ENCODE measurements at places on chromosomes 1 and 21. TPM values are rescaled to one million over a fixed set of nuclear protein-coding genes. Genes with fewer than 3 reads are reported as not detected.

- DNase-seq: no peak
Measured at GRCh38 chr1:234400773-234401172, 27.5 kb downstream of the COA6 start.

GRCh38 chr1:245463392-245464165, 308.8 kb downstream of the KIF26B start:
- DNase-seq: no peak

- DNase-seq: no peak
Measured at GRCh38 chr21:39215078-39215477, 31.8 kb upstream of the PSMG1 start.

GRCh38 chr1:167442142-167442848, 76.0 kb downstream of the CD247 start:
- DNase-seq: no peak

GRCh38 chr1:229781453-229781852, 155.4 kb downstream of the URB2 start:
- no peak for DNase-seq

- DNase-seq: no peak
Measured at GRCh38 chr1:198132060-198132781, 24.6 kb upstream of the NEK7 start.

DNA sequence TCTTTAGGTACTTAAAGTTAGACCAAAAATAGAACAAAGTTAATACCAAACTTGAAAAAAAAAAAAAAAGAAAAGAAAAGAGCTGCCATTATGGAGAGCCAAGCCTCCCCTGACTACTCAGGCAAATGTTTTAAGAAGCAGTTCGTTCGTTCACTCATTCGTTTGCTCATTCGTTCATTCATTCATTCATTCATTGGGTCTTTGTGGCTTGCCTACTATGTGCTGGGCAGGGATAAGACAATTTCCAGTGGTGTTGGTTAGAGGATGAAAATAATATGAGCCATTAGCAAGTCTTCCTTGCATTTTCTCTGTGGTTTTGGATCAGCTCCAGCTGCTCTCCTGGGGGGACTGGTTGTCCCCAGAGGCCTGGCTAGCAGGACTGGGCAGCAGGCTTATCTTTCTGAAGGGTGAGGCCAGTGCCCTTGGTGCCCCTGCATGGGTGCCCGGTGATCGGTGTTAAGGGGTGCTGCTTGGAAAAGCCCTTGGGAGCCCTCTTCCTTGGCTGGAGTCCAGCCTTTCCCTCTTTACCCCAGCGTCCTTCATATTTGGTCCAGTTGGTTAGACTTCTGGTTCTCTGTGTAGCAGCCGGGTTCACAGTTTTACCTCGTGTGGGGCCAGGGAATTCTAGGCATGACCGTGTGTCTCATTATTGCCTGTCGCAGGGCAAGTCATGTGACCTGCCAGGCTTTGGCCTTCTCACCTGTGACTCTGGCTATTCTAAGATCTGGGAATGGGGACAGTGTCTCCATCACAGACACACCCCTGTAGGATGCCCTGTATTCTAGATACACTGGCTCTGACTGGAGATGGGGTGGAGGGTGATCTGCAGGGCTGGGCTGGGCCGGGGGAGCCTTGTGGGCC, 32.8 kb downstream of the LHX4 start:
- no peak for DNase-seq

DNA sequence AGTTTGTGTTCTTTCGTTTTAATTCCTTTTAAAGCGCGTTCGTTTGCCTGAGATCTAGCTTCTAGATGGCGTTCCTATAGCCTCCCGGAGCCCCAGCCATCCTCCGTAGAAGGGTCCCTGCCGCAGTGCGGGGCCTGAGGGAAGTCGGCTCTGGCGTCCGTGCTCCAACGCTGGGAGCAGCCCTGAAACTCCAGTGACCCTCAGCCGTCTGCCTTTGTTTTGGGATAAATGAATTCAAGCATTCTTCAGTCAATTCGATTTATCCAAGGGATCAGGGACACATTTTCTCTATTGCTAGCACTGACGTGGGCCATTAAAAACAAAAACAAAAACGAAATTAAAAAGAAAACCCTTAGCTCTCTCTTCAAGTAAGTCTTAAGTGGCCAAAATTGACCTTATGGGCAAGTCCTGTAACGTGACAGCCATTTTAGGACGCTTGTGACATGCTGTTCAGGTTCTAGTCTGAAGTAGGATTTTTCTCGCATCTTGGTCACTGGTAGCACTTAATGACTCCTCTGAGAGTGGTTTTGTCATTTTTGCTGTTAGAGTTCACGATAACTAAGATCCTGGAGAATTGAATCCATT, 742 bp upstream of the HSPA13 start:
- no peak for DNase-seq

- DNase-seq: no peak
Measured at GRCh38 chr1:12595757-12596006, 22.3 kb downstream of the DHRS3 start.

- peak; percentile 59 for DNase-seq
Measured at GRCh38 chr21:43269440-43269839, 100.6 kb downstream of the CRYAA start.

- no peak for DNase-seq
Measured at GRCh38 chr1:107524301-107524700, 383.5 kb downstream of the NTNG1 start.

DNA sequence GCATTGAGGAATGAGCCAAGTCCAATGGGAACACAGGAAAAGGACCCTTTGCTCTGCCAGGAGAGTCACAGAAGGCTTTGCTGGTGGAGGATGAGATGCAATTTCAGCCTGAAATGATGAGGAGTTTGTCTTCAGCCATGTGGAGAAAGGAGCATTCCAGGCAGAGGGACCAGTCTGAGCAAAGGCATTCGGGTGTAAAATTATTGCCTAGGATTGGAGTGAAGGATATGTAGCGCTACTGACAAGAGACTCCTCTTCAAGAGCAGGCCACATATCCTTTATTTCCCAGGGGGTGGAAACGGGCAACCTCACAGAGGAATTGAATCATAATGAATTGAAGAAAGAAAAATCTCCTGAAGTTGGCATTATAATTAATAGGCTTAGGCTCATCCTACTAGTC, 1.1 kb upstream of the CSF1 start:
- no peak for DNase-seq

DNA sequence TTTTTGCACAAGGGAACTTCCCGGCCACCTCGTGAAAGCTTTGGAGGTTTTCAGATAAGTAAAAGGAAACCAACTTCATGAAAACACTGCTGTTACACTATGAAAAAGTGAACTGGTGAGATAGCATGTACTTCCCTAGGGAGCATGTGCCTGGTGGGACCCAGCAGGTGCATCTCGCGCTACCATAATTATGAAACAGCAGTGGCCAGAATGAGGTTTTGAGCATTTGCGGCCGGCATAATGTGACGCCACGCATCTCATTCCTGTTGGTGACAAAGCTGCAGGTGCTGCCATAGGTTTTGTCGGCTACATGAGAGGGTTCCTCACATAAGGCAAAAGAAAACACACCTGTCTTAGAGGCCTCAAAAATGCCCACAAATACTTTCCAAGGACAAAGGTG, 1.7 kb downstream of the KRTAP10-3 start:
- no peak for DNase-seq

DNA sequence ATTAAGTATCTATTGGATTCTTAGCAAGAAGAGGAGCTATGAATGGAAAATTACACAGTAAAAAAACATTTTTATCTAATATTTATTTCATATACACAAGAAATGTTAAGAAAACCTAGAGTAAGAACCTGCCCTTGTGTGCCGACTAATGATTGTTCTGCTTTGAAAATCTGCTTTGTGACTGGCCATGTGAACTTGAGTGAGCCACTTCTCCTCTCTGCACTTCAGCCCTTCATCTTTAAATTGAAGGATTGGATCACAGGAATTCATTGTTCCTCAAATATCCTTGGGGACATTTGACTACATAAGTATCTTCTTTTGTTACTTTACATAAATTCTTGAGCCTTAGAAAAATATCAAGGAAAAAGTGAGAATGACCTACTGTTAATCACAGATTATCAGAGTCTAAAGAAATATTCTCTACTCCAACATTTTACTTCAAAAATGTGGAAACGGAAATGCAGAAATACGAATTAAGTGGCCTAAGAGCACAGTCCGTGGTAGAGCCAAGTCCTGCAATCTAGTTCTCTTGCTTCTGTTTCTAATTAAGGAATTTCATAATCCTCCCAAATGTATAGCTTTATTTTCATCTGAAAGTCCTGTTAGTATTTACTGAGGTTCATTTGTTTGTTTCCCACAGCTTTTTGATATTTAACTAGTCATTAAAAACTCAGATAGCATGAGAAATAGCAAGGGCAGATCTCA, 46.3 kb upstream of the SAMSN1 start:
- no peak for DNase-seq

DNA sequence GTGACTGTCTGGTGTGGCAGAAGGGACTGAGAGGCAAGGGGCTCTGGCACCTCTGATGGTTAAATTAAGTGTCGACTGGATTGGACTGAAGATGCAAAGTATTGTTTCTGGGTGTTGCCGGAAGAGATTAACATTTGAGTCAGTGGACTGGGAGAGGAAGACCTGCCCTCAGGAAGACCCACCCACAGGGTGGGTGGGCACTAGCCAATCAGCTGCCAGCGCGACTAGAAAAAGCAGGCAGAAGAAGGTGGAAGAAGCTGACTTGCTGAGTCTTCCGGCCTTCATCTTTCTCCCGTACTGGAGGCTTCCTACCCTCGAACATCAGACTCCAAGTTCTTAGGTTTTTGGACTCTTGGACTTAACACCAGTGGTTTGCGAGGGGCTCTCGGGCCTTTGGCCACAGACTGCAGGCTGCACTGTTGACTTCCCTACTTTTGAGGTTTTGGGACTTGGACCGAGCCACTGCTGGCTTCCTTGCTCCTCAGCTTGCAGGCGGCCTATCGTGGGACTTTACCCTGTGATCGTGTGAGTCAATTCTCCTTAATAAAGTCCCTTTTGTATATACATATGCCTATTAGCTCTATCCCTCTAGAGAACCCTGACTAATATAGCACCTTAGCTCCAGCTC, 79.6 kb downstream of the KAZN start:
- no peak for DNase-seq

DNA sequence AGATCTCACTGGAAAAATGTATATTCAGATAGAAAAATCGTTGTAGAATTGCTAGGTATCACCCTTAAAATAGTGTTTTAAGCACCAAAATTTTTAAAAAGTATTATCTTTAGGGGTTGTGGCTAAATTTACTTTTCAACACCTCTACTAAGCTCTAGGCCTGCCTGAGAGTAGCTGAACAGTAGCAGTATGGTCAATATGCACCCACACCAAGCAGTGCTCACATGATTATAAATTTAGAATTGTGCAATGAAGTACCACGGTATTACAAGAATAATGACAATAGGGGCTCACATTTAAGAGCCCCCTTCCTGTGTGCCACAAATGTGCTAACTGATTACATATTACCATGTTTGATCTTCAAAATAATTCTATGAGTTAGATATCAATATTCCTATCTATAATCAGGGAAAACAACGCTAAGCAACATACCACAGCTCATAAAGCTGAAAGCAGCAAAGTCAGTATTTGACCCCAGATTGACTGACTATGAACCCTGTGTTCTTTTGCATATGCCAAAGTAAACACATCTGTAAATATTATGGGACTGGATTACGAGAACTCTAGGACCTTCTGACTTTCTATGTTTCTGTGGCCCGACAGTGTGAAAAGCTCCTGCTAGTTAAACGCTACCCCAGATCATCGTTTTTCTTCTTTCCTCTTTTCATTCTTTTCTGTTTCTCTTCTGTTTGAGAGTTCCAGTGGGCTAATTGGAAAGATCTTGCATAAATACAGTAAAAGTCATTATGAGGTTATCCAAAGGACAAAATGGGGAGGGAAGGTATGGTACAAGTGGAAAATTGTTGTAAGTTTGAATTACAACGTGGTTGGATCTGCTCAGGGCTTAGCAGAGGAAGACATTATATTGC, 201.1 kb upstream of the C1orf87 start:
- DNase-seq: no peak

DNA sequence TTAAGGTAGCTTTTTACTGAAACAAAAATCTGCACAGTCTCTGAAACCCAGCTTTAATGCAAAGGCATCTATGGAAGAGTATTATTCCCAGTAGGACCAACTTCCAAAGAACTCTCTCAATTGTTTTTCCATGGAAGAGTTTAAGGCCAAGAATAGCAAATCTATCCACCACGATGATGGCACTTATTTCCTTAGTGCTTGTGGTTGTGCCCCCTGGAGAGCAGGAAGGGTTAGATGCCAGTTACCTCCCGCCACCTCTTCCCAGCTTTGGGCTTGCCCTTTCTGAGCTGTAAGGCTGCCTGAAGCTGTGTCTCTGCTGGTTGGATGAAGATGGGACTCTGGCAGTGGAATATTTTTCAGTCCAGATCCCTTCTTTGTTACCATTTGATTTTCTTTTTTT, 4.8 kb upstream of the ATP1A1 start:
- DNase-seq: no peak

GRCh38 chr21:21813289-21813688, 815.1 kb downstream of the NCAM2 start:
- DNase-seq: no peak

DNA sequence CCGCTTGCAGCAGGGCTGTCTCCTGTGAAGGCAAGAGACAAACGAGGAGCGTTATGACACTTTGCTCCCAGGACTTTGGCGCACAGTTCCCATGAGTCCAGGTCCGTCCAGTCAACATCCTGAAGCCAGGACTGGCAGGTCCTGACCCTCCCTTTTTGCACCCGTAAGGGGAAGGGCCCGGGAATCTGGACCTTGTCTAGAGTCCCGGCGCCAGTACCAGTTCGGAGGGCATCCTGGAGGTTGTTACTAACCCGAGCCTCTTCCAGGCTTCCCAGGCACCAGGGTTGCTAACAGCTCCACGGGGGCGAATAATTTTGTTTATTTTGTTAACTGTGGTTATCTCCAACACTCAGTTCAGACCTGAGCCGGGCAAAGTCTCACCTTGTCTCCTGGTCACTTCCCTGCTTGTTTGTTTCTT, 682 bp upstream of the RWDD3 start:
- no peak for DNase-seq

Gene ELAPOR1
- 1.2 TPM for total RNA-seq

Gene NBPF20
- 2.7 TPM for total RNA-seq

Gene SLC6A9
- 67.3 TPM for total RNA-seq

Gene RIMS3
- 26.0 TPM for total RNA-seq

Gene WNT2B
- 6.0 TPM for total RNA-seq

Gene LAPTM5
- 0.15 TPM for total RNA-seq

Gene PTPRU
- total RNA-seq: 14.8 TPM

Gene COL16A1
- total RNA-seq: 272 TPM
